ENCODE measurements at places on chromosomes 7 and 10.

DNA sequence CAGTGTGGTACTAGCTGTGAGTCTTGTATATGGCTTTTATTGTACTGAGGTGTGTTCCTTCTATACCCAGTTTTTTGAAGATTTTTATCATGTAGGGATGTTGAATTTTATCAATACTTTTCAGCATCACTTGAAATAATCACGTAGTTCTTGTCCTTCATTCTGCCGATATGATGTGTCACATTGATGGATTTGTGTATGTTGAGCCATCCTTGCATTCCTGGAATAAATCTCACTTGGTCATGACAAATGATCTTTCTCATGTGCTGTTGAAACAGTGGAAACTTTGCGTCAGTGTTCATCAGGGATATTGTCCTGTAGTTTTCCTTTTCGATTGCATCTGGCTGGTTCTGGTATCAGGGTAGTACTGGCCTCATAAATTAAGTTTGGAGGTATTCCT, 7.1 kb upstream of the PRKAR1B start:
- no peak for DNase-seq

GRCh38 chr7:151717415-151717814, 159.5 kb downstream of the PRKAG2 start:
- no peak for DNase-seq

GRCh38 chr10:22683140-22683389, 31.3 kb downstream of the PIP4K2A start:
- no peak for DNase-seq

DNA sequence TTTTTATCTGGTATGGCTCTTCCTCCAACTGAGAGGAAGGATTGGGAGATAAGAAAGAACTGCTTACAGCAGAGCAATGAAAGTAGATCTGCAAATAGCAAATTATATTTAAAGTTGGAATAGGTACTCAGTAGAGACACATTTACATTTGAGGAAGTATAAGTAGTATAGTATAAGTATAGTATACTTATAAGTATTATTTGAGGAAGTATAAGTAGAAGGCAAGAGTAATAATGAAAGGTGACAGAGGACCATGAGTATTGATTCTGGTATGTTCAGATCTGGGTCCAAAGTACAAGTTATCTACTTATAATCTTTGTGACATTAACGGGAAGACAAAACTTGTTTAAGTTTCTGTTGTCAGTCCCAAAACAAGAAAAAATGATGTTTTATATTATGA, 527.6 kb upstream of the SORCS1 start:
- DNase-seq = no peak

DNA sequence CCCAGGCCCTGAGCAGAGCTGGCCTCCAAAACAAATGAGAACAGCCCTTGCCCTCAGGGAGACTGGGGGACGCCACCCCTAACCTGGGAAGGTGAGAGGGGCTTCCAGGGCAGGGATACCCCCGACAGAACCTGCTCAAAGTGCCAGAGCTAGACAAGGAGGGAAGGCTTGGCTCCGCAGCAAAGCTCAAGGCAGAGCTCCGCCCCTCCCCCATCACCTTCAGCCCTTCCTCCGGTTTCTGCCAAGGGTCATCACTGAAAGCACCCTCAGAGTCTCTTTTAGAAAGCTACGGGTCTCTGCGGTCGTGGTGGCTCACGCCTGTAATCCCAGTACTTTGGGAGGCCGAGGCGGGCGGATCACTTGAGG, 73.4 kb upstream of the CUX1 start:
- no peak for DNase-seq

- no peak for DNase-seq
Observed at GRCh38 chr7:130606161-130606560, 62.4 kb downstream of the COPG2 start.

- DNase-seq = no peak
Observed at GRCh38 chr7:94129443-94130140, 125.4 kb upstream of the BET1 start.

- no peak for DNase-seq
Observed at GRCh38 chr7:156790264-156790663, 102.7 kb downstream of the LMBR1 start.

- DNase-seq = no peak
Observed at GRCh38 chr10:72334825-72335393, 19.8 kb downstream of the DNAJB12 start.

DNA sequence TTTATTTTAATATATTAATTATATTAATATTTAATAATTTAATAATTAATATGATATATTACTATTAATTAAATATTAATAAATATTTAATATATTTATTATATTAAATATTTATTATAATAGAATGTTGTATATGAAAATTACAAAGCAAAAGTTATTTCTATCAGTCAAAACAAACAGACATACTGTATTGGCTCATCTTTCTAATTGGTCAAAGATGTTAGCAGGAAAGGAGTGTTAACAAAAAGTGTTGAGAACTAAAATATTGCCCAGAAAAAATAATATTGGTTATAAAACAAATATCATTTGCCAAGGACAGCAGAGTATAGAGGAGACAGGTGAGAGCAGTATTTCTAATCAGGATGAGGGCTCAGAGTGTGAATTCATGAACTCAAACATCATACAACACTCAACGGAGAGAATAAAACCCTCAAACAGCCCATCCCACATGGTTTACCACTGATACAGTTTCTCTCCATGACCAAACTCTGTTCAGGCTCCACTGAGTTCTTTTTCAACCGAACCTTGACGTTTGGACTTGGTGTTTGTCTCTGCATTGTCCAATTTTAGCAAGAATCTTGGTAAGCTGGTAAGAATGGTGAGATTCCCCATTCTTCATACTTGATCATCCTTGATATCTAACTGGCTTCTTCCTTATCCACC, 58.0 kb downstream of the TSPAN12 start:
- DNase-seq = no peak

DNA sequence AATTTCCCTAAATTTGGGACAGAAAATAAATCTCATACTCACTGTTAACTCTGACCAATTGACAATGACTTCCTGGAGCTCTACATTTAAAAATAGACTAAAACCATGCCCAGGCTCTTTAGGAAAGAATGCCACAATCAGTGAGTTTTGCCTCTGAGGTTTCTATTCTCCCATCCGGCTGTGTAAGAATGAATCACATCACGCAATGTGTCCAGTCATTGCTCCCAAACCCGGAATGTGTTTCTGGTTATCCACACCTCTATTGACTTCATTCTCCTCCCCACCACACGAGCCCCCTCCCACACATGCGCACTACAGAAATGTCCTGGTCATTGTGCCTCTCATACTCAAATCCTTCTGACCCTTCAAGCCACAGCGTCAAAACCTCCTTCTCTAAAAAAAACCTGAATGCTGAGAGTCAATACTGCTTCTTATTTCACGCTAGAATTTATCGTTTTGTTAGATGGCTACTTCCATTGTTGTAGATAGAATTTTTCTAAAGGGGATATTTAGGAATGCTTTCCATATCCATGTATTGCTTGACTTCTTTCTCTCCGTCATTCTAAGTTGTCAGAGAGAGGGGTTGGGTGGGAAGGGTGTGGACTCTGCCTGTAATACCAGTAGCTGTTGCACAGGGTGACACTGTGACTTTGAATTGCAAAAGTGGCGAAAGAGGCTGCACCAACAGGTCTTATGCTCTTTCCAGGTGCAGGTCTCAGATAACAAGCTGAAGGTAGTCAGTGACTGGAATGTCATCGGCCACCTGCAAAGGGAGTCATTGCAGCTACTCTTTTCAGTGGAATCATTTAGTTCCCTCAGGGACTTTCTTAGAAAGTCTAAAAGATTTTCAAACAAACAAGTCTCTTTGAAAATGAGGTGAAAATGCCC, 356.6 kb downstream of the PAXIP1 start:
- no peak for DNase-seq

DNA sequence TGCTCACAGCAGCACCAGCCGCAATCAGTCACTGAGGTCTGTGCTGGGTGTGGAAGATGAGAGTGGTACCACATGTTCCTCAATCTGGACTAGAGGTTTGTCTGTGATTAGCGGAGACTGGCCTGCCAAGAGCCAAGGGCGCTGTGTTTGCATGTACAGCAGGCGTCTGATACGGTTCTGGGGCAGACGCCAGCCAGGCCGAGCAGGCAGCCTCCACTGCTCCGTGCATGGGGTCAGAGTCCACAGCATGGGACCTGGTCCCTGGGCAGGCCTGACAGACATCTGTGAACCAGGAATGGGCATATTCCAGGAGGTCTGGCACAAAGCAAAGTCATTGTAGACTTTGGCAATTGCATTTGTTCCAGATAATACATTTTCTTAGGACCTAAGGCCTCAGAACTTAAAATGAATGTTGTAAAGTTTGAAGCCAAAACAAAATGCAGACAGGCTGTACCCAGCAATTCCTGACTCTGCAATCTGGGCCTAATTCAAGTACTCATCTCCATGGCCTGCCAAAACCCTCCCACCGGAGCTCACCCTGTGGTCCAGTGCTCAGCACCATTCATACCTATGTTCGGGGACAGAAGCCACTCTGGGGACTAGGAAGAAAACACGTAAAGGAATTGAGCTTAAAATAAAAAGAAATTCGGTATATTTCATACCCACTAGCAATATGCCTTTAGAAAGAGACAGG, 50.0 kb upstream of the FAM20C start:
- no peak for DNase-seq

GRCh38 chr10:129741978-129742741, 221.9 kb downstream of the EBF3 start:
- DNase-seq = no peak

DNA sequence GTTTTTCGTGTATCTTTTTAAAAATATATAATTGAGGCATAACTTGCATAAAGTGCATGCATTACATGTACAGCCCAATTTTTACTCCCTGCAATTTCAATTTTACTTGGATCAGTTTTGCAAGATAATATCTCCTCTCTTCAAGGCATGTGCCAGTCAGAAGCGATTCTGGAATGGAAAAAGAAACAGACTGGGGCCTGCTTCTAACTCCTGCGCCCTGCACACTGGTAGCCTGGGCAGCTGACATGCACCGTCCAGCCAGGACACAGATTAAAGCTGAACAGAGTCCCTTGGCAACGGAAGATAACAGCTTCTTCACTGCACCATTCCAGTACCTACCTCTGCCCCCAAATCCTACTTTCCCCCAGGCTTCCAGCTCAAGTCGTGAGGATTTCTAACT, 182.1 kb downstream of the FAM107B start:
- DNase-seq = no peak

- no peak for DNase-seq
Observed at GRCh38 chr10:7025296-7025695, 385.5 kb downstream of the SFMBT2 start.

DNA sequence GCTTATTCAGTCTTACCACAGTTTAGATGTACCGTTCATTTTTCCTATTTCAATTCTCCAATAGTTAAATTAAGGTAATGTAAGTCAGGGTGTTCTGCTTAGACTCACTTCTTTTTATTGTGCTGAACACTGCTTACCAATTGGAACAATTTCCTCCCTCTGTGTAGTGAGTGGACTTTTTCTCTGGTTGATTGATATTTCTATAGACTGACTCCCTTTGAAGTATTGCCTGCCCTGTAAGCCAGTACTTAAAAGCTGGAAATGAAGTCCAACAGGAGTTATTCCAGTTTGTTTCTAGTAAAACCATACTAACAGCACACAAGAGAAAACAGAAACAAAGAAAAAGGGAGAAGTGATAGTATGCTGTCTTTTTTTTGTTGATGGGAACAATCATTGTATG, 1674.9 kb downstream of the REEP3 start:
- DNase-seq = no peak

DNA sequence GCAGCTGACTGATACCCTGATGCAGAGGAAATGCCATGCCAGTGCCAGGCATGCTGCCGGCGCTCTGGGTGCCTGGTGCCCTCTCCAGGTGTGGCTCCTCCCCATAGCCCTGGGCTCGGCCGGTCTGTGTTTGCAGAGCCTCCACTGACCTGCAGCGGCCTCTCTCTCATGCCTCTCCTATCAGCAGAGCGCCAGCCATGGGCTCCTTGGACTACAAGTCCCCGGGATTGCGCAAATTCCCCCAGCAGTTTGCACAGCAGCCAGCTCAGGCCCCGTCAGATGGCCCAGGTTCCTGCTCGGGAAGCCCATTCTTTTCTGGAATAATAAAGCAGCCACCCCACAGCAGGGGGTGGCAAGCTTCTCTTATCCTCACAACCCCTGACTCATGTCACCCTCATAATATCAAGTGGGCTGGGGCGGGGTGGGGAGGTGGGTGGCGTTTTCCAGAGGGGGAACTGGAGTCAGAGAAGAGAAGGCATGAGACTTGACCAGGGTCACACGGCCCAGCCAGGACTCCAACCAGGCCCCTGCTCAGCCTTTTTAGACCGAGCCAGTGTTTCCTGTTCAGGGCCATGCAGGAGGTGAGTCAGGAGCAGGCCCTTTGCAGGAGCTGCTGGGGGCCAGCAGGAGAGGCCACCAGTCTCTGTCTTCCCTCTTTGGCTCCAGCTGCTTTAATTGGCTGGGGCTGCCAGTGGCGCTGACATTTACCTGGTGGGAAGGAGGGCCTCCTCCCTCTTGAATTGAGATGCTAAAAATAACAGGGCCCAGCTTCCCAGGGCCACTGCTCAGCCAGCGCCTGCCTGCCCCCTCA, 58.6 kb downstream of the ZMIZ1 start:
- DNase-seq = no peak

DNA sequence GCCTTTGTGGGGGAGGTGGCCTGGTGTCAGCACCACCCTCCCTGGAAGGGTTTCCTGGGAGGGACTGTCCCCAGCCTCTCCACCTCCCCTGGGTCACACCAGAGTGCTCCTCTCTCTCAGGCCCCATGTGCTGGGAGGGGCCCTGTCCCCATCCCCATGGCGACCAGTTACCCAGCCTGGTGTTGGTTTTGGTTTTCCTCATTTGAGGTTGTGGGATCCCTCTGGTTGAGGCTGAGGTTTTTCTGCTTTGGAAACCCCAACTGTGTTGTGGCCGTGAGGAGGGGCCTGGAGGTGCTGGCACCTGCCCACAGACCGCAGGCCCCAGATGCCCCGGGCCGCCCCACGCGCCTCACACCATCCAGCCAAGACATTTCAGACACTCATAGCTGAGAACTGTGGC, 106.3 kb downstream of the GRK5 start:
- DNase-seq = no peak

DNA sequence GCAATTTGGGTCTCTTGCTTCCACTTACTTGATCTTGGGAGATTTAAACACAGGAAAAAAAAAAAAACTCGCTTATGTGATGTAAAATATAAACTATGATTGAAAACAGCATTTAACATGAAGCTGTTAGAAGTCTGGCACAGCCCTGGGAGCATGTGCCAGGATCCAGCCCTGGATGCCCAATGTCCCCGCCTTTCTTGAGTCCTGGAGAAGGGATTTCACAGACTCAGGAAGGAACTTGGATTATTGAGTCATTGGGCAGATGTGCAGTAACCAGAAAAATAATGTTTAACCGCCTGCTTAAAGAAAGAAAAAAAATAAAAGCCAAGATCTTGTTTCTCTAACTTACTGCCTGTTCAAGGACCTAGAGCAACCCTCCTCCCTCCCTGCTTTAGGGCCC, 3.7 kb upstream of the JCAD start:
- no peak for DNase-seq

Data from posterior cingulate gyrus (tissue), 11 donors.